Heart left ventricle (tissue), 16 donors: ENCODE measurements at places on chromosomes 2 and 18. TPM values are rescaled to one million over a fixed set of nuclear protein-coding genes. Genes with fewer than 3 reads are reported as not detected.
A peak's percentile ranks its signal among the peaks of the same experiment; 100 is the strongest.

TNS1 gene
- 513 TPM for total RNA-seq

SRD5A2 gene
- not detected for total RNA-seq

ITGB6 gene
- total RNA-seq = 0.36 TPM

DNA sequence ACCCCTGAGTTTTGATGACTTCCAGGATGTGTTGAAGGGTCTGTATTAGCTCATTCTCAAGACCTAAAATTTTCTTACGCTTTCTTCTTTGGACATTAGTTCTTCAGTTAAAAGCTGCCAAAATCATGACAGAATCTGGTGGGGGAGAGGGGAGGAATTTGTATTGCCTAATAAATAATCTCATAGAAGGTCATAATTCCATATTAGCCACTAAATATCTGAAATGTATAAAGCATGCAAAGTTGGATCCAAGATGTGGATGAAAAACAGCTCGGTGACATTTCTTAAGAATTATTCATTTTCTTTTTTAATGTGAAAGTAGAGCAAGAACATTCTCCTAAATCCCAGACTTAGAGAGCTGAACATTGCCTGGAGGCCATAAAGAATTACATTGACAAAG lies 120.1 kb downstream of the MMADHC start:
- H3K27me3 ChIP-seq = no peaks in the 10 kb centered on the region
- H3K36me3 ChIP-seq = no peaks in the 10 kb centered on the region
- H3K4me3 ChIP-seq = no peak overlapping the region
- H3K4me1 ChIP-seq = no peaks in the 10 kb centered on the region

- H3K36me3 ChIP-seq = no peaks in the 10 kb centered on the region
- H3K4me3 ChIP-seq = no peak overlapping the region
- no peak for DNase-seq
- no peaks in the 10 kb centered on the region for H3K27me3 ChIP-seq
- H3K4me1 ChIP-seq = no peaks in the 10 kb centered on the region
These were observed 194.8 kb downstream of the ZNF804A start for GRCh38 chr2:184793176-184793575.

- no peak for DNase-seq
- no peaks in the 10 kb centered on the region for H3K36me3 ChIP-seq
- H3K27me3 ChIP-seq = no peaks in the 10 kb centered on the region
- H3K4me3 ChIP-seq = no peak overlapping the region
- H3K4me1 ChIP-seq = peaks cover 27% of the 10 kb centered on the region
These were observed 67.4 kb downstream of the MOGAT1 start for GRCh38 chr2:222738809-222739208.

- no peak for DNase-seq
- no peaks in the 10 kb centered on the region for H3K27me3 ChIP-seq
- H3K4me3 ChIP-seq = no peak overlapping the region
- H3K4me1 ChIP-seq = no peaks in the 10 kb centered on the region
- H3K27ac ChIP-seq = no peak overlapping the region
These were observed 264.3 kb downstream of the TXNL1 start for GRCh38 chr18:56374007-56374655.

- H3K4me1 ChIP-seq = no peaks in the 10 kb centered on the region
- no peaks in the 10 kb centered on the region for H3K36me3 ChIP-seq
- no peak overlapping the region for H3K27ac ChIP-seq
- no peaks in the 10 kb centered on the region for H3K27me3 ChIP-seq
- DNase-seq = no peak
These were observed 766.5 kb downstream of the SATB2 start for GRCh38 chr2:198691236-198691635.

SLC5A7 gene
- total RNA-seq = 0.05 TPM

- no peaks in the 10 kb centered on the region for H3K36me3 ChIP-seq
- H3K4me3 ChIP-seq = no peak overlapping the region
- H3K27ac ChIP-seq = no peak overlapping the region
- no peaks in the 10 kb centered on the region for H3K27me3 ChIP-seq
- no peak for DNase-seq
- H3K4me1 ChIP-seq = peaks cover 10% of the 10 kb centered on the region
These were observed 105.2 kb upstream of the DLX2 start for GRCh38 chr2:172207911-172208310.

SIX3 gene
- total RNA-seq = not detected

DNA sequence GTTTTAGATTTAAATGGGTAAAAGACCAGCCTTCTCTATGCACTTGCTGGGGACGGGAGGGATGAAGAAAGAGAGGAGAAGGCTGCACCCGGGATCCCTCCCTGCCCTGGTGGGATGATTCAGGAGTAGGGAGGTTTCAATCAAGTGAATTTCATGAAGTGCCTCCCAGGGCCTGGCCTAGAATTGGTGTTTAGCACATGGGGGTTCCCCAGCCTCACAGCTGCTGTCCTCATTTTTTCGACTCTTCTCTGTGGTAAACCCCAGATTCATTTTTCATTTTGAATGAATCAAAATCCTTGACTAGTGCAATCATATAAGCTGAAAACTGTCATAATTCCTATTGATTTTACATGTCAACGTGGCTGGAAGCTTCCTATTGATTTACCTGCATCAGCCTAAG lies 81.1 kb downstream of the LPIN1 start:
- no peaks in the 10 kb centered on the region for H3K27me3 ChIP-seq
- no peak overlapping the region for H3K27ac ChIP-seq
- no peak overlapping the region for H3K4me3 ChIP-seq
- no peak for DNase-seq

RAD51AP2 gene
- total RNA-seq = 0.12 TPM

DNA sequence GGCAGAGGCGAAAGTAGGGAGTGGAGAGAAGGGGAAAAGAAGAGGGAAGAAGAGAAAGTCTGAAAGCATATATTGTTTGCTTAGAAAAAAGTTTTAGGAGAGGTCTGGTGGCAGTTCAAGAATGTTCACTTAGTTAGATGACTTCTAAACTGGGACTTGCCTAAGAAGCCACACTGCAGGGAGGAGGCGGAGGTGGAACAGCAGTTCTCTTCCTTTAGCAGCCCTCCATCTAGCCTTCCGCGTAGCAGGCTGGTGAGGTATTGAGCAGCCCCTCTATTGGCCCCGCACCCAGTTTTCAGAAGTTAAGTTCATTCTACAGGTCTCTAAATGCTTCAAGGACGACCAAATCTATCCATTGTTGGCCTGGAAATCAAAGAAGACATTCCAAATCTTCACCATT lies 31.9 kb upstream of the WIPF1 start:
- no peaks in the 10 kb centered on the region for H3K36me3 ChIP-seq
- DNase-seq = no peak
- H3K27ac ChIP-seq = no peak overlapping the region
- H3K27me3 ChIP-seq = no peaks in the 10 kb centered on the region

DNA sequence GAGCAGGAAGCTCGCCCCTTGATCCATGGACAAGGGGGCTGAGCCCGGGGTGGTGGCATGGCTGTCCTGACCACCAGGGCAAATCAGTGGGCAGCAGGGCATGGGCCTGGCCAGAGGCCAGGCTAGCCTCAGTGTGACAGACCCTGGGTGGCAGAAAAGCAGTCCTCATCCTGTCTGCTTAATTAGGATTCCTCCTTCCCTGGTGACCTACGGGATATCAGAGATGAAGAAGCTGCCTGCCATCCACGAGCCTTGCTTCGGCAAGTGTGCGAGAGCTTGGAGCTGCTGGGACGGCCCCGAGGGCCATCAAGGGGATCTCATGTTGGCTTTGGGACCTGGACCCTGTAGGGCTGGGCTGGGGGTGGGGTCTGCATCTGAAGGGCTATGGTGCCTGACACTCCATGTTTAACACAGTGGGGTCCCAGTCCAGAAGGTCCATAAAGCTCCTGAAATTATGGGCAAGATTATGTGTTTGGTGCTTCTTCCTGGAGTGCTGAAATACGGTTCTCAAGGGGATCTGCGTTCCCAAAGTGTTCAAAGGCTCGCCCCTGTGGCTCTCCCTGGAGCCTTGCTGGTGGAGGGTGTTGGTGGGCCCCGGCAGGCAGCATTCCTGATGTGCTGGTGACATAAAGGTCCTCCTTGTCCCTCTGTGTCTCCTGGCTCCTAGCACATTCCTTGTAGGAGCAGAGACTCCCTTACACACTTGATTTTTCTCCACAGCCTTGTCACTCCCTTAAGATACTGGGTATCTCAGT lies 52.6 kb downstream of the KCNIP3 start:
- no peak overlapping the region for H3K4me3 ChIP-seq
- no peak overlapping the region for H3K27ac ChIP-seq
- DNase-seq = peak; percentile 13

GRCh38 chr2:105431367-105432043 lies 32.7 kb upstream of the FHL2 start:
- H3K27me3 ChIP-seq = no peaks in the 10 kb centered on the region
- H3K36me3 ChIP-seq = peaks cover 3% of the 10 kb centered on the region
- DNase-seq = peak; percentile 82
- peaks cover 25% of the 10 kb centered on the region for H3K4me1 ChIP-seq

DNA sequence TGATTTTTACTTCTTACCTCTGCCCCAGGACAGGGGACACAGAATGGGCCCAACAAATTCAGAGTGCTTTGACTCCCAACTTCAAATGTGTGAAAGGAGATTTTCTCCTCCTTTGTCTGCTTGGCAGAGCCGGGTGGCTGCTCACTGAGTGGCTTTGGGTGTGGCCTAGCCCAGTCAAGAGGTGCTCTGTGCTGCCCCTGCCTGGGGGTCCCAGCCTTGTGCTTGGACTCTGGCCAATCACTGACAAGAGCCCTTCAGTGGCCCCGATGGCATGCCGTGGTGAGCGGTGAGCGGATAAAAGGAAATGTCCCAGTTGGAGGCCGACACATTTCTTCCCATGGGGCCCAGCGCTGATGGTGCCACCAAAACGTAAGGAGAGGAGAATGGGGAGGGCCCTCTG lies 259.2 kb downstream of the CELF4 start:
- H3K4me1 ChIP-seq = no peaks in the 10 kb centered on the region
- no peak overlapping the region for H3K27ac ChIP-seq
- no peak for DNase-seq
- H3K36me3 ChIP-seq = no peaks in the 10 kb centered on the region

GPR75 gene
- 1.7 TPM for total RNA-seq

GRCh38 chr2:180540761-180541160 lies 439.6 kb upstream of the UBE2E3 start:
- DNase-seq = no peak
- no peaks in the 10 kb centered on the region for H3K27me3 ChIP-seq
- no peak overlapping the region for H3K27ac ChIP-seq
- H3K4me3 ChIP-seq = no peak overlapping the region
- no peaks in the 10 kb centered on the region for H3K4me1 ChIP-seq

DNA sequence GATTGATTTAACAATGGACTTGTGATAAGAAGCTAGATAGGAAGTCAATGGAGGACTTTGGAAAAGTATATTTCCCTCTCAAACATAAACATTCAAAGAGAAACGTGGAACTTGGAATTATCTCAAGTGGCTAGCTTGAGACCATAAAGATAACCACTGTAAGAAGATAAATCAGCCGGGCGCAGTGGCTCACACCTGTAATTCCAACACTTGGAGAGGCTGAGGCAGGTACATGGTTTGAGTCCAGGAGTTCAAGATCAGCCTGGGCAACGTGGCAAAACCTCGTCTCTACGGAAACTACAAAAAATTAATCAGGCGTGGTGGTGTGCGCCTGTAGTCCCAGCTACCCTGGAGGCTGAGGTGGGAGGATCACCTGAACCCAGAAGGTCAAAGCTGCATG lies 405.9 kb upstream of the ACVR2A start:
- DNase-seq = no peak
- H3K4me3 ChIP-seq = no peak overlapping the region

GRCh38 chr2:23386339-23387220 lies 1.6 kb downstream of the KLHL29 start:
- peaks cover 48% of the 10 kb centered on the region for H3K27me3 ChIP-seq
- H3K4me1 ChIP-seq = no peaks in the 10 kb centered on the region
- DNase-seq = peak; percentile 22
- H3K36me3 ChIP-seq = no peaks in the 10 kb centered on the region
- peak overlapping the region; percentile 80 for H3K4me3 ChIP-seq

CACNB4 gene
- total RNA-seq = 0.39 TPM

GRCh38 chr2:210230518-210230917 lies 5.3 kb upstream of the ACADL start:
- H3K27ac ChIP-seq = no peak overlapping the region
- no peaks in the 10 kb centered on the region for H3K4me1 ChIP-seq
- no peak for DNase-seq
- no peaks in the 10 kb centered on the region for H3K36me3 ChIP-seq
- no peak overlapping the region for H3K4me3 ChIP-seq

DNA sequence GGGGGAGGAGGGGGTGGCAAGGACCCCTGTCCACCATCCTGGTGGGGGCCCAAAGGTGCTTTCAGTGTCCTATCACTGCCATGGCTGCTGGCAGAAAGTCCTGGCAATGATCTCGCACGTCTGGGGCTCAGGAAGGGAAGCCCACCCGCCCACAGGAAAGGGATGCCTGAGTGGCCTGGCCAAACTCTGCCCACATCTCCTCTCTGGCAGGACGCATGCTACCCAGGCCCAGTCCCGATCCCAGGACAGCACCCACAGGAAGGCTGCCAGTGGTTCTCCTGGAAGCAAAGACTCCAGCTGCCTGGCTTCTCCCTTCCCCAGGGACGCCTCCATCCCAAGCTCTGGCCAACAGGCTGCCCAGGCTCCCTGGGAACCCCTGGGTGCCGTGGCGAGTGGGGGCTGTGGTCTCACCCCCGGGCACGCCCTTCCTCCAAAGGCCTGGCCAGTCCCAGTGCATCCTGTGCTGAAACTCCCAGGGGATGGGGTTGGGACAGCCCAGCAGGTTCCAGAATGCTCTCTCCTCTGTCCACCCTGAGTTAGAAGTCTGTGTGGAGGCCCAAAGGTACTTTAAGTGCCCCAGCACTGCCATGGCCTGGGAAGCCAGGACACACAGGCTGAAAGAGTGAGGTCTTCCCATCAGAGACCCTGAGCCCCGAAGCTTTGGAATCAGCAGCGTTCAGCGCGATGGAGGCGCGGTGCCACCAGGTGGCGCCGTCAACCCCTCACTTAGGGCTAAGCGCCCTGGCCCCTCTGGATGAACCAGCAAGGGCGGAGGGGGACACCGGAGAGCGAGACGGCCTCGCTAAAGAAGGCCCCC lies 29.8 kb upstream of the TAF1B start:
- peak overlapping the region; percentile 22 for H3K4me3 ChIP-seq
- H3K27me3 ChIP-seq = no peaks in the 10 kb centered on the region
- peaks cover 8% of the 10 kb centered on the region for H3K4me1 ChIP-seq
- H3K27ac ChIP-seq = no peak overlapping the region

RBM44 gene
- total RNA-seq = 0.50 TPM

IL37 gene
- total RNA-seq = not detected

DNA sequence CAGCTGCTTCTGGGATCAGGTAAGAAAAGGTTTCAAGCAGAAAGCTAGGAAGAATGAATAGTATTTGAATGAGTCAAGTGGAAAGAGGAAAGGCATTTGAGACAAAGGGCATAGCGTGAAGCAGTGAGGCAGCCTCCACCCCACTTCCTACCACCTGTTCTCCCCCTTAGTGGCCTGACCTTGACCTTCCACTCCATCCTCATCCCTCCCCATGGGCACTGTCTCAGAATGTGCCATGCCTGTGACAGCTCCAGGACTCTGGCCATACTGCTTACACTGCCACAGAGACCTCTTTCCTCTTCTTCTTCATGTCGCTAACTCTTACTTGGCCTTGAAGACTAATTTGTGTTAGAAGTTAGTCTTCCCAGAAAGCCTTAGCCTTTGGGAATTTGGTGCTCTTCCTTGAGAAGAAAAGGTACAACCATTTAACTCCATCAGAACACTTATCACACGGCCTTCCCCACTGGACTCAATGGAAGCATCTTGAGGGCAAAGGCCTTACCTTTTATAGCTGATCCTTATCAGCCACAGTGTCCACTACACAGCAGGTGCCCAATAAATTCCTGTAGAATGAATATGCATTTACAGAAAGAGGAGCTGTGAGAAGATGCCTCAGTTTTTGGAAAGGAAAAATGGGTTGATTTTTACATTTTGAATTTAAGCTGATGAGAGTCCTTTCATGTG lies 15.2 kb upstream of the NOSTRIN start:
- H3K27ac ChIP-seq = no peak overlapping the region
- no peaks in the 10 kb centered on the region for H3K27me3 ChIP-seq
- no peaks in the 10 kb centered on the region for H3K4me1 ChIP-seq
- DNase-seq = no peak
- H3K4me3 ChIP-seq = no peak overlapping the region

EVA1A gene
- 1.3 TPM for total RNA-seq
